Dermis microvascular lymphatic vessel endothelial cell (primary cell): ENCODE measurements at places on chromosomes 12 and 14.

- DNase-seq, result no peak
Observed at GRCh38 chr14:71240866-71241520, 333.7 kb downstream of the PCNX1 start.

GRCh38 chr12:7602277-7602676, 63.4 kb downstream of the APOBEC1 start:
- no peak for DNase-seq

DNA sequence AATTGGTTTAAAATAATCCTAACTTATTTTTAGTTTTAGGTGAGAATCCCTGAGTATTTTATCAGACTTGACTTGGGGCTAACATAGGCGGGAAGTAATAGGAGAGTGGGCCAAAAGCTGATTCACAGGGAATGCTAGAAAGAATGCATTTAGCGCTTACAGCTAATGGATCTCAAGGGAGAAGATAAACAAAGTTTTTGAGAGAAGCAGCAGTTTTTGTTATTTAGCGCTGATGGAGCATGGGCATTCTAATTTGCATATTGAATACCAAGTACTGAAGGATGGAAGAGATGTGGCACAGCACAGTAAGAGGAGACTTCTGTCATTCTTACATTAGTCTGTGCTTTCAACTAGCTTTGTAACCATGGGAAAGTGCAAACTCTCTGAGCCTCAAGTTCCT, 436.0 kb upstream of the FBXO33 start:
- no peak for DNase-seq

- DNase-seq, result no peak
Observed at GRCh38 chr12:109052097-109052413, 321 bp upstream of the USP30 start.

DNA sequence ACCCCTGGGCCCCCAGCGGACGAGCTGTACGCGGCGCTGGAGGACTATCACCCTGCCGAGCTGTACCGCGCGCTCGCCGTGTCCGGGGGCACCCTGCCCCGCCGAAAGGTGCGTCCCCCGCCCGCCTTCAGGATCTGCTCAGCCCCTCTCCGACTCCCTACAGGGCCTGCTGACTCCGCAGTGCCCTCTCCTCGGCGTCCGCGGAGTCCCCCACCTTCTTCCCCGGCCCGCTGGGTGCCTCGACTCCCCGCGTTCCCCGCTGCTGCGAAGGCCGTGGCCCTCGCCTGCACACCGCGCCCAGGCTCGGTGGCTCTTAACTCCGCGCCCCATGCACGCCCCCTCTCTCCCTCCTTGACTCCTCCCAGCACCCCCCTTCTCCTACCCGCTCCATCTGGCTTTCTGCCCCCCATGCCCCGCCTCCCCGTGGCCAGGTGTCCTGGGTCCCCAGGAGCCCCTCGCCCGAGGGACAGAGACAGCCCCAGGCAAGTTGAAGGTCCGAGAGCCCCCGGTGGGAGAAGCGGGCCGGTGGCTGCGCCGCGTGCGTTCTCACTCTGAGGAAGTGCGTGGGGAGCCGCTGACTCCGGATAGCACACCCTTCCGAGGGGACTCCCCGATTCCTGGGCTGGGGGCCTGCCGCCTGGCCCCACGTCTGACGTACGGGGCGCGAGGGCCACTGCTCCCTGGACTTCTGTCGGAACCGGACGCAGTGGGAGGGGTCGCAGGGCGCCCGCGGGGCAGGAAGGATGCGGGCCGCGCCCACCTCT, 594 bp downstream of the TAMALIN start:
- DNase-seq, result no peak

- no peak for DNase-seq
Observed at GRCh38 chr12:4251216-4251891, 22.2 kb upstream of the CCND2 start.

DNA sequence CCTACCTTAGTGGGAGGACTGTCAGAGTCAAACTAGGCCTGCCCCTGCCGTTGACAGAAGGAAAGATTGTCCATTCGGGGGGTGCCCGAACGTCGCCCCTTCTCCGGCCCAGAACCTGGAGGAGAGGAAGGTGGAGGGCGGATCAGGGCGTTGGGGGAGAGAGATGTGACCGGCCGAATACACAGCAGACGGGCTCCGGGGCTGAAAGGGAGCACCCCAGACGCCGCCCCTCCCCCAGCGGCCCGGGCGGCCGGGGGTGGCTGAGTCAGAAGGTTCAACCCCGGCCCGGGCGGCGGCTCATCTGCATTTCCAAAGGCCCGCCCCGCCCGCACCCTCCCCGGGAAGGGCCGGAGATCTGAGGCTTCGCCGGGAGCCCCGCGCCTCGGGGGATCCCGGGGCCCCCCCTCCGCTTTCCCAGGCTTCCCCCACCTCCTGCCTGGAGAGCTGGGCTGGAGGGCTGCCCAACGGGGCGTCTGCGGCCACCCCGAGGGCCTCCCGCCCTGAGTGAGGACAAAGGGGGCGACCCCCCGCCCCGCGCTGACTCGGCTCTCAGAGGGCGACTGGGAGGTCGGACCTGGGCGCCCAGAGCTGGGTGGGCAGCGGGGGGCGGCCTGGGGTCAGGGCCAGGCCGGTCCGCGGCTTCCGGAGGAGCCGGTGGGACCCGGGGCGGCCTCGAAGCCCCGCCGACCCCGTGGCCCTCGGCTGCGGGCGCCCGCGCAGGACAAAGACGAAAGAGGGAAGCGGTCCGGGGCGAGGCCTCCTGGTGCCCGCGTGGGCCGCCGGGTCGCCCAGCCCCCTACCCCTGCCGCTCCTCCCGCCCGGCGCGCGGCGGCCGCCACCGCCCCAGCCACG, 3.7 kb upstream of the SETD1B start:
- no peak for DNase-seq

GRCh38 chr14:72781561-72782508, 112.1 kb downstream of the DPF3 start:
- DNase-seq, result peak; percentile 57

- DNase-seq, result no peak
Observed at GRCh38 chr12:116448165-116448739, 110.9 kb upstream of the MAP1LC3B2 start.

DNA sequence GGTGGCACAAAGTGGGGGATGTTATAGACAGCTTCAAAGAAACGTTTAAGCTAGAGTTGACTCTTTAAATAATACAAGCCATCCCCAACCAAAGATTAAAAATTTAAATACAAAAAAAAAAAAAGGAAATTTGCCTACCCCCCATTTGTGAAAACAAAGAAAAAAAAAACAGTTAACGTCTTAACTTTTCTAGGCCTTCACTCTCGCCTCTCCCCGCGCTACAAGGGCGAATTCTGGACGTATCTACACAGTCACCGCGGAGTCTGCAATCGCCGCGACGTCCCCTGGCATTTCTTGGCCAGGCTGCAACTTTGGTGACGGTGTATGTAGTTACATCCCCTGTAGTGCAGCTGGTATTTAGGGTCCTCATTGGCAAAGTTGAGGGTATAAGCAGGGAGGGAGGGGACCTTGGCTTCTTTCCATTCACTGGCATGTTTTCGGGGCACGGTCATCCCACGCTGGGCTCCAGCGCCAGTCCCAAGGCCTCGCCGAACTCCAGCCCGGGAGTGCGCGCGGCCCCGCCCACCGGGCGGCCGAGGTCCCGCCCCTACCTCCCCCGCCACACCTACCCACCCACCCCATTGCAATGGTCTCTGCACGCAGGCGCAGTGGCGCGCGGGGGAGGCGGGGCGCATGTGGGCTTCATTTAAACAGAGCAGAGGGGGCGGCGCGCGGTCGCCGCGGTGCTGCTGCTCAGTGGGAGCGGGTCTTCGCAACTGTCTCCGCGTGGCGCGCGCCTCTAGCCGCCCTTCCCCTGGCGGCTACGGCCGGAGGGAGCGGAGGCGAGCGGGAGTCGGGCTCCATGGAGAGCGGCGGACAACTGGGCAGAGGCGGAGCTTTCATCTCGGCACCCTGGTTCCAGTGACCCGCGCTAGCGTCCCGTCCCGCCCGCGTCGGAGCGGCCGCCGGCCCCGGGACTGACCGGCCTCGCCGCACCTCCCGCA, at the start of gene NUDT4:
Gene NUDT4, plus strand, starts transcription at position 674 of the 944 bp plus-strand sequence. CDS start 398 bp downstream, outside the sequence.
- DNase-seq, result peak; percentile 95

- no peak for DNase-seq
Observed at GRCh38 chr12:114046236-114046998, 80.3 kb upstream of the RBM19 start.

- DNase-seq, result no peak
Observed at GRCh38 chr12:14871886-14872285, 13.8 kb downstream of the MGP start.

DNA sequence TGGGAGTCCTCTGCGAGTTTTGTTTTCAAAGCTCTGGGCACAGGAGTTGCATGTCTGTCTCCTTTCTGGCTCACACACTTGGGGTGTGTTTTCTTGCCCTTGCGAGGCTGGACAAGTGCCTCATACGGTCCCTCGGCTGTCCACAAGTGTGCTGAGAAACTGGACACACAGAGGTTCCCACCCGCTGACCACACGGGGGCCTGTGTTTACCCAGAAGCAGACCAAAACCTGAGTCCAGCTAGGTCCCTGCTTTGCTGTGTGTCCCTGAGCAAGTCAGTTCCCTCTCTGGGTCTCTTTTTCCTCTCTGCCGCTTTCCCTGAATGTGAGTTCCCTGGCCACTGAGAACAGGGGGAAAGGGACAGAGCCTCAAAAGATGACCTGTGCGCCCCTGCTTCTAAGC, 678 bp upstream of the OAS2 start:
- no peak for DNase-seq

DNA sequence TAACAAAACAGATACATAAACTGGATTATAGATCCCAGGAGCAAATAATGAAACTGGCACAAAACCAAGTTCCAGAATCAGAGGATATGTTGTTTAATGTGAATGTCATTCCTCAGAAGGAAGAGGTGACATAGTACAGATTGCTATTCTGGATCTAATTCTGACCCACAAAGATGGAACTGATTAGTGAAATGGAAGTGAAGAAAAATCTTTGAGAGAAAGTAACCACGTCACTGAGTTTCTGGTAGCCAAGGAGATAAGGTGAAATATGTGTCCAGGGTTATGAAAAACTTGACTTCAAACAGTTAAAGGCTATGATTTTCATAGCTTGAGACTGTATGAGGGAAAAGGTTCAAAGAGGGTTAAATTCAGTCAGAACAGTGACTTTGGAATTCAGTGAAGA, 8.3 kb downstream of the OR10AD1 start:
- no peak for DNase-seq
